Stimulated activated CD8-positive, alpha-beta memory T cell treated with anti-CD3 and anti-CD28 coated beads, Interleukin-7, amount 100 ng/mL, for 48 hours (primary cell): ENCODE measurements at places on chromosomes 1 and 21.
A peak's percentile ranks its signal among the peaks of the same experiment; 100 is the strongest.

GRCh38 chr1:101145449-101145820 is 91.4 kb upstream of the S1PR1 start:
- no peak for DNase-seq

DNA sequence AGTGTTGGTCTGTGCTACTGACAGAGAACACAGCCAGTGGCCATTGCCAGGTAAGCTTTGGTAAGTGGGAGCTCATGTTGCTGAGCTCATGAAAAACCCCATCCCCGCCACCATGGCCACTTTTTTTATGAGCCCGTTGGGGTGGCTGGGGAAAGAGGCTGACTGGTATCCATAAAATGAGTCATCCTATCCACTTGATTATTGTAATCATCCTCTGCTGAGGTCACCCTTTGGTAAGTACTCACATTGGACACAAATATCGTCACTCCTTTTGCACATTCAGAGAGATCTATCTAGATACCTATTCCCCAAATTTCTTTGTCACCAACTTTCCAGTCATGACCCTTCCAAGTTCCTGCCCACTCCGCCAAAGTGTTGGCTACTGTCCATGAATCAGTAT is 22.0 kb downstream of the SLAMF7 start:
- DNase-seq = no peak

DNA sequence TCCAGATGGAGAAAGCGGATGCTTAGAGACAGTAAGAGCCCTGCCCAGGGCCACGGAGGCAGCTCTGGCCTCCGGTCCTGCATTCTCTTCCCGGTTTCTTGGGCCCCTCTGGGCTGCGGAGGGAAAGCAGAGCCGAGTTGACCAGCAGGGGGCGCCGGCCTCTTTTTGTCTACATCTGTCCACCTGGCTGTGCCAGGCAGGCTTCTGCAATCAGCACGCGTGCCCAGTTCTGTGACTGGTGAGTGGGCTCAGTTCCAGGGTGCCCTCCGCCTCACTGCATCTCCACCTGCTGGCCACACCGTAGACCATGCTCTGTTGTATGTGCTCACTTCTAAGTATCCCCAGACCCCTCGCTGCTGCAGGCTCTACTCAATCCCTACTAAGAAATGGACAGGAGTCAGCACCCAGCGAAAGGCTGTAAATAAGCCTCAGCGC is 6.7 kb upstream of the HUNK start:
- DNase-seq = peak; percentile 43

- no peak for DNase-seq
Observed at GRCh38 chr1:19504796-19505692, 19.7 kb upstream of the CAPZB start.

DNA sequence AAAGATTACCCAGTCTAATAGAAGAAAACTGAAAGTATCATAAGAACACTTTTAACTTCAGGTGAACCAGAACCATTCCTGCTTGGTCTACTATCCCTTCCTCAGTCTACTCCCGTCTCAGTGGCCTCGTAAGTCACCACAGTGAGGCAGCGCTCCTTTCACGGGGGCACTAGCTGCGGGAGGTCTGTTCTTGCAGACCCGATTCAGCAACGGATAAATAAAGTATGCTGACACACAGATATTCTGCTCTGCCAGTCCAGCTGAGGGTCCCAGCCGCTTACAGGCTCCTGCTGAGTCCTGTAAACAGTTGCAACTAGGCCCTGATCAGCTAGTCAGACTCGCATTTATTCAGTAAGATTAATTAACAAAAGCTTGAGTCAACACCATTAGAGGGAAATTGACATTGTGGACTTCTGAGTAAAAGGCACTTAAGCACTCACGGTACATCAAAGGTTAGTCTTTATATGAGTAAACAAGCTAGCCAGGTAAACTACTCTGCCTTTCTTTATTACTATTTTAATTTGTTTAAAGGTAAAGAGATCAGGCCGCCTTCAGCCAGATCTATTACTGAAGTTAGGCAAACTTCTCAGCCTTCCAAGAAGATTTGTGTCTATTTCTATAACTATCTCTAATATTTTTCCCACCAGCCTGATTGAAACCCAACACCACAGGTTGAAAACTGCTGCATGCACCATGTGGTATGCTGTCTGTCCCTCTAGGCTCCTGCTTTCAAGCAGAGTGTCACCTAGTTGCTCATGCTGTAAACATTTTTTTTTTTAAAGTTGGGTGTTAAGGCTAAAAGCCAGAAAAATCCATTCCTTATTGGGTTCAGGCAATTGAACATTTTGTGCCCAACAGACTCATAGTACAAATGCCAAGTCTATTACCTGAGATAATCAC is 87.7 kb downstream of the INTS7 start:
- no peak for DNase-seq

GRCh38 chr1:166905900-166906299 is 29.8 kb upstream of the TADA1 start:
- DNase-seq = no peak

DNA sequence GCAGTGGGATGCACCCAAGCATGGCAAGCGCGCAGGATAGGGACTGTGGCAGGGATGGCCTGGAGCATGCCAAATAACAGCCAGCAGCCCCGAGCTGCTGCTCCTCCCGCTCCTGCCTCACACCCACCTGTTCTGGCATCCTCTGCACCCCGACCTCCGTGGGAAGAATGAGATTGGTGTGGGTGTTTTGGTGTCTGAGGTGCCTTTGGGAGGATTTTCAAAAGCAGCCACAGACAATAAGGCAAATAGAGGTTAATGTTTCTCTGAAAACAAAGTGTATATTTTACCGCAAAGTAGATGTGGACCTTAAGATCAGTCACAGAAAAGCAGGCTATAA is 35.5 kb downstream of the IGFN1 start:
- no peak for DNase-seq
